Esophagus squamous epithelium (tissue), 5 donors: ENCODE measurements at places on chromosomes 7 and 10.

DNA sequence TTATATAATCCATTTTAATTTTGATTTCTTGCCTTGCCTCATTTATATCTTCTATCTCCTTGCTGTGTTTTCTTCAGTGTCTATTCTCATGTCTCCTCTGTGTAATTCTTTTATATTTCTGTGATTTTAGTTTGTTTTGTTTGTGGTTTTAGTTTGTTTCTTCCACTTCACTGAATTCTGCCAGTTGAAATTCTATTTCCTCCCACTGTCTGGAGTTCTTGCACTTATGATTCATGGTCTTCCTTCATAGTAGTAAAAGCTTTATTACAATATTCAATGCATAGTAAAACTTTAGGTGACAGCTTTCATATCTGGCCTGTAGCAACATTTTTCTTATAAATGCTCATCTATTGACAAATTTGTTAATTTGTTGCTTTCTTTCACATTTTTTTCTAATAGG is 113.3 kb downstream of the MAGI2 start:
- DNase-seq, result no peak

GRCh38 chr10:119478111-119478802 is 64.3 kb downstream of the RGS10 start:
- DNase-seq, result no peak

DNA sequence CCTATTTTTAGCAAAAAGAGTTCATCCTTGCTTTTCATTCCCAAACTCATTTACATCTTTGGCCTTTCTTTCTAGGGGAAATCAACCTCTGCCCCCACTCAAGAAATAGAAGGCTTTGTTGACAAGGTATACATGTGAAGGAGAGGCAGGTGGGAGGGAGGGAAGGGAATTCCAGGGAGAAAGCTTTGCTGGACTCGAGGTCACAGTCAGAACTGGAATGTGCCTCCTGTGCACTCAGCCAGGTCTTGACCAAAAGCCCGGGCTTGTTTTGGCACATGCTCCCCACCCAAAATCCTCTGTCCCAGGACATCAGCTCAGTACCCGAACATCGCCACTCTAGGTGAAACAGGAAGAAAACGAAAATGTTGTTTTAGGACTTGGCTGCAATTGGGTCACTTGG is 61.3 kb downstream of the ABLIM1 start:
- no peak for DNase-seq

DNA sequence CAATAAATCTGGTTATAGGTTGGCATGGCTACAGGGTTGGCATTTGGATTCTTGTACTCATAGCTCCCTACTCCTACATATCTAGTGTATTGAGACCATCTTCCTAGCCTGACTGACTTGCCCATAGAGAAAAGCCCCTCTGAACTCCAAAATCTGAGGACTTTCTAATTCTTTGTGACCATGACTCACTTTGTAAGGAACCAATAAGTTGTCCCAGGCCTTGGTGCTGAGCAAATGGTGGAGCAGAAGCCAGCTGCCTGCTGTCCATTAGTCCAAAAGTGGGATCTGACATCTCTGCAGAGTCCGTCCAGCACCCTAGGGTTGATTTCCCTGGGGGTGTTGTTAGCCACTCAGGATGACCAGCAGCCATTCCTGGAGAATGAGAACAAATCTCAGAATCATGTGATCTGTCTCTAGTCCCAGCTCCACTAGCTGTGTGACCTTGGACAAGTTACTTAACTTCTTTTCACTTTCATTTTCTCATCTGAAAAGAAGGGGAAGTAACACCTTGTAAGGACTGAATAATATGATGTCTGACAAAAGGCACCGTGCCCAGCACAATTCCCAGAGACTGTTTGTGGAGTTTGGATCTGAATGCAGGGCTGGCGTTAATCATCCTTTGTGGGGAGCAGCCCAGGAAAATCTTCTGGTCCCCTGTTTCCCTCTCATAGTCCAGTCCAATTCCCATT is 44.1 kb downstream of the MTURN start:
- DNase-seq, result no peak
